ENCODE measurements at places on chromosomes 6 and 20. TPM values are rescaled to one million over a fixed set of nuclear protein-coding genes. Genes with fewer than 3 reads are reported as not detected.
A peak's percentile ranks its signal among the peaks of the same experiment; 100 is the strongest.

DNA sequence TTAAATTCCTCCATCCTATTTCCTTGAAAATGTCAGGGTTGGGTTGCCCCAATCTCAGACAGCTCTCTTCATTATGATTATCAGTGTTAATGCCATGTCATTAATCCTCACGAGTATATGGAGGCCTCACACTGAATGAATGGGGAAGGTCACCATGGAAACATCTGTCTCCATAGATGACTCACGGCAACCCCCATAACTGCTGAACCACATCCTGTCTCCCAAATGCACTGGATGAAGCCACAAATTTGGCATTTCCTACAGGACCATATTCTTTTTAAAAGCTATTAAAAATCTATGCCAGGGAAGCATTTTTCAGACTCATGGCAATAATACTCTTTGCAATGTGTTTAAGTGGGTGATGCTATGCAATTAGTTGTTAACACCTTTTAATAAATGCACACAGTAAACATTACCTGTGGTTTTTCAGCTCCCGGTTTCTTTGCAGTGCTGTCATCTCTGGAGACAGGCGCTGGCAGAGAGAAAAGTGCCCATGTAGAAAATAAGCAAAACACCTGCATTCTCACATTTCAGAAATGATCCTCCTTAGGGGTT, 80.1 kb upstream of the PTPRK start:
- H3K27ac ChIP-seq = peak overlapping the region; percentile 80
- peaks cover 14% of the 10 kb centered on the region for H3K4me1 ChIP-seq
- H3K36me3 ChIP-seq = no peaks in the 10 kb centered on the region
- DNase-seq = peak; percentile 98

DNA sequence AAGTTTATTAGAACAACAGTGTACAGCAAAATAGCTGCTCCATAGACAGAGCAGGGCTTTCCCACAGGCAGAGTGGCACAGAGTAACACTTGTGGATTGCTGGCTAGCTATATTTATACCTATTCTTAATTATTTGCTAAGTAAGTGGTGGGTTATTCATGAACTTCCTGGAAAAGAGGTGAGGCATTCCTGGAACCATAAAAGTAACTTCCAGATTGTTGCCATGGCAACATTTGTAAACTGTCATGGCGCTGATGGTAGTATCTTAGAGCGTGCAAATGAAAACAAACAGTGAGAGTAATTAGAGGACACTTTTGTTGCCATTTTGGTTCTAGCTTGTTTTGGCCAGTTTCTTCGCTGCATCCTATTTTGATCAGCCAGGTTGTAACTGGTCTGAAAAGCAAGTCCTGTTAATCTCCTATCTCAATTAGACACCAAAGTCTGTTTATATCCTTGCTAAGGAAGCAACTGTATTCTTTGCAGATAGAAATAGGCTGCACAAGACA, 23.9 kb downstream of the DEFB114 start:
- H3K27me3 ChIP-seq = no peaks in the 10 kb centered on the region
- no peaks in the 10 kb centered on the region for H3K4me1 ChIP-seq
- no peak for DNase-seq
- H3K36me3 ChIP-seq = no peaks in the 10 kb centered on the region
- H3K4me3 ChIP-seq = no peak overlapping the region

- H3K27me3 ChIP-seq = peaks cover 5% of the 10 kb centered on the region
- DNase-seq = peak; percentile 78
- peak overlapping the region; percentile 44 for H3K4me3 ChIP-seq
- H3K27ac ChIP-seq = no peak overlapping the region
- H3K36me3 ChIP-seq = no peaks in the 10 kb centered on the region
Measured at GRCh38 chr6:4281341-4282293, 146.2 kb upstream of the ECI2 start.

DNA sequence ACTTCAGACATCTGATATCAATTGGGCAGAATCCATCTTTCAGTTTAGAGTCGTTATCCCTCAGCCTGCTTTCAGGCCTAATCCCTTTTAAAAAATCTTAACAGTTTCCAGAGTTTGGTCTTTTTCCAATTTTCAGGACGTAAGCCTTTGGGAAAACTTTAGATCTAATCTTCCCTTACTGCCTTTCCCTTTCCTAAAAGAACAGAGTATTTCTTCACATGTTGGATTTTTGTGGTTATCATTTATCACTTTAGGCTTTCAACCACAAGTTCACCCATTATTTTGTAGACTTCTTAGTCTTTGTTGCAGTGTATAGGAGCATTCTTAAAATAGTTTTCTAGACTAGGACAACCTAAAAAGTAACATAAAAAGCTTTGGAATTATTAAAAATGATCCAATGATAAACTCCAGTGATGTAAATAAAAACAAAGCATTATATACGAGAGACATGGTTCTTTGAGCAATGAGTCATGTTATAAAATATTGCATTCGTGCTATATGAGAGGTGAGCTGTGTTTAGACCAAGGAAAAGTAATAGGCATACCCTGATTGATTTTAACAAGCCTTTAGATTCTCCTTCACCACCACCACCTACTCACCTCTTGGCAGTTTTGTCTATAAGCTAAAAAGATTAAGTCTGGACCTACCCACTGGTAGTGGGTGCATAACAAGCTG, 90.4 kb upstream of the MCHR2 start:
- H3K36me3 ChIP-seq = no peaks in the 10 kb centered on the region
- H3K27ac ChIP-seq = no peak overlapping the region
- no peaks in the 10 kb centered on the region for H3K4me1 ChIP-seq
- DNase-seq = peak; percentile 83

GRCh38 chr6:119980802-119981201, 631.2 kb upstream of the MAN1A1 start:
- no peak overlapping the region for H3K4me3 ChIP-seq
- DNase-seq = no peak
- H3K27me3 ChIP-seq = no peaks in the 10 kb centered on the region
- H3K27ac ChIP-seq = no peak overlapping the region
- H3K36me3 ChIP-seq = no peaks in the 10 kb centered on the region

DNA sequence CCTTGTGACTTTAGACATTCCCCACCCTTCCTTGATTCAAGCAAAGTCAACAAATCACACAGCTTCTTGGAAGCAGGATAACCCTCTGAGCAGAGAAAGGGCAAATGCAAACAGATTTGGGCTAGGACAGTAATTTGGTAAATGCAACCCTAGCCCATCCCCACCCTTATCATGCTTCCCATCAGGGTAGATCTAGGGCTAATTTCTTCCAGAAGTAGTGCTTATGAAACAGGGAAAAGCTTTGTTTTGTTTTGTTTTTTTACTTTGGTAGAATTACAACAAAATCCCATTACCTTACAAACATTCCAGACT, 525.1 kb upstream of the NOX3 start:
- no peaks in the 10 kb centered on the region for H3K36me3 ChIP-seq
- H3K4me3 ChIP-seq = no peak overlapping the region
- no peak for DNase-seq
- no peaks in the 10 kb centered on the region for H3K27me3 ChIP-seq
- H3K27ac ChIP-seq = no peak overlapping the region

DNA sequence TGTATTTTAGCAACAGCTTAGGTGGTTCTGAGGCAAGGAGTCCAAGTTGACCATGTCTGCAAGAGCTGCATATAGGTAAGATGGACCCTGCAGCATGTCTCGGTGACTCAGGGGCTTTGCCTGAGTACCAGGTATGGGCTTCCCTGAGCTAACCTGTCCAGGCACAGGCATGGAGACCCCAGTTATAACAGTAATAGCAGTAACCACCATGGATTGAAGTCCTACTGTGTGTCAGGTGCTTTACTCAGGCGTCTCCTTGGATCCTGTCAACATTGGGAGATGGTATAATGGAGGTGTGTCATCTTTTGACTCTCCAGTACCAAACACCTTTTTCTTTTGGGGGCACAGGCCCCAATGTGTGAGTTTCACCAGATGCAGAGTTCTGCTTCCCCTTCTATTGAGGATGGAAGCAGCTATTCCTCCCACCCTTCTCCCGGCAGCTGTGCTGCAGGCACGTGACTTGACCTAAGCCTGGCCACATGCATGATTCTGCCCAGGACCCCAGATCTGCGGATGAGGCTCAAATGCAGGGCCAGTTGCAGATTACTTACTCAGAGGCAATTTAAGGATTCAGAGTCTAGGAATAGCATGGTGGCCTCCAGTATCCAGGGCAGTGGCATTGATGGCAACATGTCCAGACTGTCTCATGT, 13.8 kb downstream of the TREM1 start:
- no peak overlapping the region for H3K4me3 ChIP-seq
- no peak overlapping the region for H3K27ac ChIP-seq
- H3K27me3 ChIP-seq = no peaks in the 10 kb centered on the region
- H3K4me1 ChIP-seq = no peaks in the 10 kb centered on the region
- H3K36me3 ChIP-seq = no peaks in the 10 kb centered on the region
- DNase-seq = no peak

GRCh38 chr6:36577301-36577700, 16.9 kb upstream of the SRSF3 start:
- H3K4me3 ChIP-seq = no peak overlapping the region
- H3K27me3 ChIP-seq = no peaks in the 10 kb centered on the region
- no peak overlapping the region for H3K27ac ChIP-seq
- H3K4me1 ChIP-seq = peaks cover 4% of the 10 kb centered on the region

OR2H1 gene
- total RNA-seq = not detected

All from fibroblast of lung (primary cell).